Endothelial cell of umbilical vein (primary cell): ENCODE measurements at places on chromosomes 2 and 18. TPM values are rescaled to one million over a fixed set of nuclear protein-coding genes. Genes with fewer than 3 reads are reported as not detected.

MATN3 gene
- total RNA-seq = 3.4 and 6.1 TPM in 2 replicates

GPR35 gene
- total RNA-seq = 0.25 and 0.33 TPM in 2 replicates

CDKL4 gene
- total RNA-seq = 0.75 and 1.2 TPM in 2 replicates

DNA sequence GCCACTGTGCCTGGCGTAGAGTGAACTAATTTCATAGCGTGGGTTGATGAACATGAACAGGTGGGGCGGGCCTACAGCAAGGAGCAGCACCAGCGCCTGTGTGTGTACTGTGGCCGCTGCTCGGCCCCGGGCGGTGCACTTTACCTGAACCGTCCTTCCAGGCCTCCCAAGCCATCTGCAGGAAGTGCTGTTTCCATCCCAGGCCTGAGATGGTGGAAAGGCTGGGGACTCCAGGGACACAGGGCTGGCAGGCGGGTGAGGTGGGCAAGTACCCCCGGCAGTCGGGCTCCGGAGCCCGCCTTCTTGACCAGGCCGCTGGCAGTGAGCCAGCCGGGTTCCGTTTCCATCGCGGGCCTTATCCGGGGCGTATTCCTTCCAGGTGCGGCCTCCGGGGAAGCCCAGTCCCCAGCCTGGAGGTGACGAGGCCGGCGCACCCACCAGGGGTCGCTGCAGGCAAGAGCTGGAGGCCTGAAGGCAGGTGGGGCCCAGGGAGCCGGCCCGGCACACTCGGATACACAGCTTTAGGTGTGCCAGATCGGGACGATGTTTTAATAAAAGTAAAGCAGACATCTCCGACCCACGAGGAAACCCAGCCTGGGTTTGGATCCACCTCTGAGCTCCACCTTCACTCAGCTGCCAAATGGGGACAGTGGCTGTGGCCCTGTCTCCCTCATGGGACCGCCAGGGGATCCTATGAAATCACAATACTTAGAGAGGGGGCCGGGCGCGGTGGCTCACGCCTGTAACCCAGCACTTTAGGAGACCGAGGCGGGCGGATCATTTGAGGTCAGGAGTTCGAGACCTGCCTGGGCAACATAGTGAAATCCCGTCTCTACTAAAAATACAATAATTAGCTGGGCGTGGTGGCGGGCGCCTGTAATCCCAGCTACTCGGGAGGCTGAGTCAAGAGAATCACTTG is 22.7 kb upstream of the PDIA6 start:
- no peaks in the 10 kb centered on the region for H3K36me3 ChIP-seq
- H3K27me3 ChIP-seq = peaks cover 4% of the 10 kb centered on the region
- no peak overlapping the region for H3K4me3 ChIP-seq
- DNase-seq = peak; percentile 39
- peaks cover 9% of the 10 kb centered on the region for H3K4me1 ChIP-seq

DNA sequence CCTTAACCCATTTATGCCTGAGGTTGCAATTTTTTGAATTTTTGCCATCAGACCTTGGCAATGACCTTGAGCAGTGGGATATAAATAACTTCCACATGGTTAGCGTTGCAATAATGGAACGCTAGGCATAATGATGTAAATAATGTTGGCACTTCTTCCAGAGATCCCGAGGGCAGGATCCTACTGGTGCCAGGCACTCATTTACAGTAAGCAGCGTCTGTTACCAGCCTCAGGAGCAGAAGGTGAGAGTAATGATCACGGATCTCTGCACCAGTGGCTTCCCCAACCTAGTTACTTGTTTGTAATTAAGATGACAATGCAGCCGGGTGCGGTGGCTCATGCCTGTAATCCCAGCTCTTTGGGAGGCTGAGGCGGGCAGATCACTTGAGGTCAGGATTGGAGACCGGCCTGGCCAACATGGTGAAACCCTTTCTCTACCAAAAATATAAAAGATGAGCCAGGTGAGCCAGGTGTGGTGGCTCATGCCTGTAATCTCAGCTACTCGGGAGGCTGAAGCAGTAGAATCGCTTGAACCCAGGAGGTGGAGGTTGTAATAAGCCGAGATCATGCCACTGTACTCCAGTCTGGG is 41.9 kb downstream of the CPO start:
- no peak for DNase-seq
- H3K4me1 ChIP-seq = no peaks in the 10 kb centered on the region
- H3K4me3 ChIP-seq = no peak overlapping the region
- no peak overlapping the region for H3K27ac ChIP-seq
- no peaks in the 10 kb centered on the region for H3K27me3 ChIP-seq

DNA sequence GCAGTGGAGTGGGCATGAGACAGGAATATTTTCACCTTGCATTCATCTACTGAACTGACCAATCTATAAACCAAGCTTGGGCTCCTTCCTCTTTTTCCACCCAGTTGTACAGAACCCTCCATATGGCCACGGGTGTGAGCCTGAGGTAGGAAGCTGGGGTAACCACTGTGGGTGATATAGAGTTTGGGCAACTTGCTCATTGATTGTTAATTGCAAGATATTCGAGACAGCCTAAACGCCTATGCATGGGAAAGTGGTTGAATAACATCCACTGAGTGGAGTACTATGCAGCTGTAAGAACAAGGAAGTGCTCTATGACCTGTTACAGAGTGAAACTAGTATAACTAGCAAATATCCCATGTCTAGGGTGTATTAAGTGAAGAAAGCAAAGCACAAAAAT is 7.3 kb upstream of the VAPA start:
- H3K27me3 ChIP-seq = no peaks in the 10 kb centered on the region
- H3K4me3 ChIP-seq = no peak overlapping the region
- no peaks in the 10 kb centered on the region for H3K36me3 ChIP-seq
- H3K4me1 ChIP-seq = no peaks in the 10 kb centered on the region
- DNase-seq = no peak

- no peaks in the 10 kb centered on the region for H3K27me3 ChIP-seq
- H3K4me3 ChIP-seq = peak overlapping the region; percentile 79
- DNase-seq = peak; percentile 74
Measured at GRCh38 chr2:24972315-24972961, 683 bp upstream of the DNAJC27 start.
